ENCODE measurements at places on chromosomes 3 and 15.

GRCh38 chr3:20080956-20081554, 40.8 kb downstream of the KAT2B start:
- no peak for DNase-seq

GRCh38 chr3:174126990-174127758, 729.6 kb downstream of the NLGN1 start:
- DNase-seq = no peak

GRCh38 chr15:74982183-74982582, 13.2 kb upstream of the SCAMP5 start:
- no peak for DNase-seq

DNA sequence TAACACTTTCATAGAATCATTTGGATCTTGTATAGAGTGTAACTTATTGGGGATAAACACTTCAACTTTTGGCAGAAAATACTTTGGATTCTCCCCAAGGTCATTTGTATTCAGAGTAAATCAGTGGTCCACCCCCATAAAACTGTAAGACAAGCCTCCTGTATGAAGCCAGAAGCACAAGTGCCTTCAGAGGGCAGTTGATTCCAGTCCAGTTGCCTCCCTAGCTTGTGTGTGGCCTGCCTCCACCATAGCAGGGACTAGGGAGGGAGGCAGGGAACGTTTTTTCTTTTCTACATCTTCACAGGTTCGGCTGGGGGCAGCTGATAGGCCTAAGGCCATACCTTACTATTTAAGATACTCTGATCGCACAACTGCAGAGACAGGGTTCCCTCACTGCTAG, 11.6 kb downstream of the GORASP1 start:
- DNase-seq = no peak

GRCh38 chr15:71565631-71566160, 244.7 kb upstream of the NR2E3 start:
- DNase-seq = no peak

DNA sequence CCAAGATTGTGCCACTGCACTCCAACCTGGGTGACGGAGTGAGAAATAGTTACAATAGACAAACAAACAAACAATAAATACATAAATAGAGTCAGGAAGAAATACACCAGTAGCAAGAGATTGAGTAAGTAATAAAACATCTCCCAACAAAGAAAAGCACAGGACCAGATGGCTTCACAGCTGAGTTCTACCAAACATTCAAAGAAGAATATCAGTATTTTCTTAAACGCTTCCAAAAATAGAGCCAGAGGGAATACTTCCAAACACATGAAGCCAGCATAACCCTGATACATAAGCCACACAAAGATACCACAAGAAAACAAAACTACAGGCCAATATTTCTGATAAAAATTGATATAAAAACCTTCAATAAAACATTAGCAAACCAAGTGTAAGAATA, 30.7 kb upstream of the IGSF10 start:
- no peak for DNase-seq

GRCh38 chr3:125470671-125471070, 49.3 kb downstream of the SNX4 start:
- DNase-seq = no peak

DNA sequence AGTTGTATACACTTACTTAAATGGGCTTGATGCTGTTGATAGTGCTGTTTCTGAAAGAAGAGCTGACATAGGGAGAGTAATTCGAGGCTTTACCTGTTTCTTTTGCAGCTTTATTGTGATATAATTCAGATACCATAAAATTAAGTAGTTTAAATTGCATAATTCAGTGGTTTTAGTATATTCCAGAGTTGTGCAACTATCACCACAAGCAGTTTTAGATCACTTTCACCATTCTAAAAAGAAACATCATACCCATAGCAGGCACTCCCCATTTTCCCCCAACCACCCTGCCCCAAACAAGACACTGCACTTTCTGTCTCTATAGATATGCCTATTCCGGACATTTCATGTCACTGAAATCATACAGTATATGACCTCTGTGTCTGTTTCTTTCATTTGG, 98.5 kb downstream of the MTHFS start:
- no peak for DNase-seq

DNA sequence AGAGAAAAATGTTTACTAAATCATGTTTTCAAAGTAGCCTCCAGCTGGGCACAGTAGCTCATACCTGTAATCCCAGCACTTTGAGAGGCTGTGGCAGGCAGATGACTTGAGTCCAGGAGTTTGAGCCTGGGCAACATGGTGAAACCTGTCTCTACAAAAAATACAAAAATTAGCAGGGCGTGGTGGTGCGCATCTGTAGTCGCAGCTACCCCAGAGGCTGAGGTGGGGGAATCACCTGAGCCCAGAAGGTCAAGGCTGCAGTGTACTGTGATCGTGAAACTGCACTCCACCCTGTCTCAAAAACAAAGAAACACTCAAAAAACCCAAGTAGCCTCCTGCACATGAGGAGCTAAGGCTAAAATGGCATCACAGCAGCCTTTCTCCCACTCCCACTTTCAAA, 1.6 kb upstream of the PPIB start:
- no peak for DNase-seq

DNA sequence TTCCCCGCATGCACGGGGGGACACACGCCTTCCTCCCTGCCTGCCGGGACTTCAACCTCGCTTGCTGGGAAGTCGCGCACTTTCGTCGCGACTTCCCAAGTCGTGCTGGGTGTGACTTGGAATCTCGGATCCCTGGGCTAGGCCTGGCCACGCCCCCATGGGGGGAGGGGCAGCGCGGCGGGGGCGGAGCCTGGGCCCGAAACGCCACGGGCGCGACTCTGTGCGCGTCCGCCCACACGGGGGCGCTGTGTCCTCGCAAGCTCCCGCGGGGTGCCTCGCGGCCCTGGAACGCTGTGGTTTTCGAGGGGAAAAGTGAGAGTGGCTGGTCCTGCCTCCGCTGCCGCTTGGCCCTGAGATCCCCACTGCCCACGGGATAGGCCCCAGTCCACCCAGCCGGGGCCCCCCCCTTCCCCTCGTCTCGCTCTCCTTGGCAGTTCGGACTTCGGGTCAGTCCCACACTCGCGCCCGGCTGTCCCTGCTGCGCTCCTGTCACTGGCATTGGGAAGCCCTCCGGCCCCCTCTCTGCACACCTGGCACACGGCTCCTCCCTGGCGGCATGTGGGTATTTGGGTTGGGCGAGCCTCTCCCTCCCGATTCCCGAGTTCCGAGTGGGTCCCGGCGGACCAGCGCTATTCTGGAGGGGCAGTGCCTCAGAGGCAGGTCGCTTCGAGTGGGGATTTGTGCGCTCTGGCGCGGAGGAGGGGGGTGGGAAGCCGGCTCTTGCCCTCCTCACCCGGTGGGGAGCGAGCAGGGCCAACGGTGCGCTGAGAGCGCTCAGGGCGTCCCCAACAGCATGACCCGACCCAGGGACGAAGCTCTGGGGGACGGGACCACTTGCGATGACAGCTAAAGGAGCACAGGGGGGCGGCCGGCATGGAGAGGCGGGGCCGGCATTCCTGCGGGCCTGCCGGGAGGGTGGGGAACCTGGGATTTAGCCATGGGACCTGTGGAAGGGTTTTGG, 23.6 kb downstream of the SEC61A1 start:
- DNase-seq = peak; percentile 80

- peak; percentile 22 for DNase-seq
These were observed 118.6 kb upstream of the PRR20G start for GRCh38 chr3:127406309-127407025.

- DNase-seq = no peak
These were observed 10.9 kb upstream of the PLCL2 start for GRCh38 chr3:16873872-16874271.

DNA sequence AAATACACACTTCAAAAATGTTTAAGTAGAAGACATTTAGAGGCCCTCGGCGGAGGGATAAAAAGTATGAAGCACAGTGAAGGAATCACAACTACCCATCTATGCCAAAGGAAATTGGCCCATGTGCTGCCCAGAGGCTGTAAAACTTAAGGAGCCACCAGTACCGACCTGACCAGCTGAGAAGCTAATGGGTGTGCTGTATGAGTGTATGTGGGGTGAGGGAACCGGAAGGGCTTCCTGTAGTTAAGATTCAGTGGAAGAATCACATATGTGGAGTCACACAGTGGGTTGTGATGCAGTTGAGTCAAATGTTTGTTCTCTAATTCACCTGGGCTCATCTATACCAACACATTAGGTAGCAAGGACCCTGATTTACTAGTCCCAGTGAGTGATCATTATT, 516.0 kb upstream of the IL12A start:
- no peak for DNase-seq

DNA sequence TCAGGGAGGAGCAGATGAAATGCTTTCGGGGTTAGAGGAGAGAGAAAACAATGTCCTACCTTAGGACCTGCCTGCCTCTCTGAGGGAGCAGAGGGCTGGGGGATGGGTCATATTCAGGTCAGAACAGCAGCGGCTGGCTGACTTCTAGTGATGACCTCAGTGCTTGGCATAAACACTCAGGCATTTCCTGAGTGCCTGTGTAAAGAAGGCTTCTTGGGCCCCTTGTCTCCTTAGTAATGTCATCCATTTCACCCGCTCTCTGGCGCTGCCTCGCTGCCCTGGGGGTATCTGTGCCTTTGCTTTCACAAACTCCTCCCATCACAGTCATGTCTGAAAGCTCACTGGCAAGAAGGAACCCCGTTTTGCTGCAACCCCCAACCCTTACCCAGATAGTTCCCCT, 82.9 kb upstream of the GSK3B start:
- DNase-seq = no peak

DNA sequence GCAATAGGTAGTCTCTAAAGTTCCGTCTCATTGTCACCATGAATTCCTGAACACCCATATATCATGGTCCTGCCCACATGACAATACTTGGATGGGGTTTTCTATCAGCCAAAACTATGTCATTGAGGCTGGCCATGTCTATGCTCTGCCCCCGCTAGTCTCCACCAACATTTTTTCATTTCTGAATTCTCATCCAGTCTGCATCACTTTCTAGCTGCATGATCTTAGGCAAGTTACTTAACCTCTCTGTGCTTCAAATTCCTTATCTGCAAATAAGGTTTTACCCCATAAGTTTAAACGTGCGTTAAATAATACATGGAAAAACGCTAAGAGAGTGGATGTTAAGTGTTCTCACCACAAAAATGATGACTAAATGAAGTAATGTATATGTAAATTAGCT, 14.1 kb downstream of the HERC1 start:
- no peak for DNase-seq

GRCh38 chr15:68038246-68038645, 15.9 kb upstream of the PIAS1 start:
- DNase-seq = no peak

DNA sequence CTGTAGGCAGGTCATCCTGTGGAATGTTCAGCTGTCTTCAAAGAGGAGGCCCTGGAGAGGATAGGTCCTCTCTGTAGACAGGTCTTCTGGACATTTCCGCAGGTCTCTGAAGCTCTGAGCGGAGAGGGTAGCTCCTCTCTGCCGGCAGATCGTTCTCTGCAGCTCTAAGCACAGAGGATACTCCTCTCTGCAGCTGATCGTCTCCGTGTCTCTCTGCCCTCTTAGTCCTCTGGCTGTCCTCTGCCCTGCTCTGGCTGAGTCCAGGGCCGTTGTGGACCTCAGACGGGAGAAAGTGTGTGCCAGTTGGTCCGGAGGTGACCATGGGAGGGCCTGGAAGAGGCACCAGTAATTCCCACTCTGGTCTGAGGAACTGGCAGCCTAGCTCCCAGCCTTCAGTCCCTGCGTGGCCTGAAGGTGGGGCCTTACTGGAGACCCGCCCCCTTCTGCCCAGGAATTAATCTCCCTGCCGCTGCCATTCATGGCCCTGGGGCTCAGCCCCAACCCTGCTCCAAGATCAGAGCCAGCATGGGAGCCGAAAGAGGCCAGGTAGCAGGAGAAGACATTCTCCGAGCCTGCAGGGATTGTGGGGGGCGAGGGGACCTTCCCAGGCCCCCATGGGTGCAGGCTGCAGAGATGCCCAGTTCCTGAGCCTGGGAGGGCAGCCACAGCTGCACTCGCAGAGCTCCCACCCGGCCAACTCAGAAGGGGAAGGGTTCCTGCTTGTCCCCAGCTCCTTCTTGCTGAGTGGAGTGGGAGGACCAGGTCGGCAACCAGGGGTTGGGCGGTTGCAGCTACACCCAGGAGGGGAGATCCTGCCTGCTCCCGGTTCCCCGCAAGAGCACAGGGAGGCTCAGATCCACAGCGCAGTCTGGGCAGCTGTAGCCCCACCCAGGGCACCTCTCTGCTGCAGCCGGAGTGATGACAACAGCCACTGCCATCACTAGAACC, 488.7 kb downstream of the RSL24D1 start:
- DNase-seq = no peak

DNA sequence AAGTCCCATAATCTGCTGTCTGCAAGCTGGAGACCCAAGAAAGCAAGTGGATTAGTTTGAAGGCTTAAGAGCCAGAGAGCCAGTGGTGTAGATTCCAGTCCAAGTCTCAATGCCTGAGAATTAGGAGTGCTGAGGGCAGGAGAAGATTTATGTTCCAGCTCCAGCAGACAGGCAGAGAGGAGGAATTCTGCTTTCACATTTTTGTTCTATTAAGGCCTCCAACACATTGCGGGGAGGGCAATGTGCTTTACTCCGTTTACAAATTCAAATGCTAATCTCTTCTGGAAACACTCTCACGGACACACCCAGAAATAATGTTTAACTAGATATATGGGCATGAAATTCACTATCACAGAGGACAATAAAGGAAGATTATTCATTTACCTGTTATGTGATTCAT, 54.0 kb downstream of the DPH6 start:
- no peak for DNase-seq

DNA sequence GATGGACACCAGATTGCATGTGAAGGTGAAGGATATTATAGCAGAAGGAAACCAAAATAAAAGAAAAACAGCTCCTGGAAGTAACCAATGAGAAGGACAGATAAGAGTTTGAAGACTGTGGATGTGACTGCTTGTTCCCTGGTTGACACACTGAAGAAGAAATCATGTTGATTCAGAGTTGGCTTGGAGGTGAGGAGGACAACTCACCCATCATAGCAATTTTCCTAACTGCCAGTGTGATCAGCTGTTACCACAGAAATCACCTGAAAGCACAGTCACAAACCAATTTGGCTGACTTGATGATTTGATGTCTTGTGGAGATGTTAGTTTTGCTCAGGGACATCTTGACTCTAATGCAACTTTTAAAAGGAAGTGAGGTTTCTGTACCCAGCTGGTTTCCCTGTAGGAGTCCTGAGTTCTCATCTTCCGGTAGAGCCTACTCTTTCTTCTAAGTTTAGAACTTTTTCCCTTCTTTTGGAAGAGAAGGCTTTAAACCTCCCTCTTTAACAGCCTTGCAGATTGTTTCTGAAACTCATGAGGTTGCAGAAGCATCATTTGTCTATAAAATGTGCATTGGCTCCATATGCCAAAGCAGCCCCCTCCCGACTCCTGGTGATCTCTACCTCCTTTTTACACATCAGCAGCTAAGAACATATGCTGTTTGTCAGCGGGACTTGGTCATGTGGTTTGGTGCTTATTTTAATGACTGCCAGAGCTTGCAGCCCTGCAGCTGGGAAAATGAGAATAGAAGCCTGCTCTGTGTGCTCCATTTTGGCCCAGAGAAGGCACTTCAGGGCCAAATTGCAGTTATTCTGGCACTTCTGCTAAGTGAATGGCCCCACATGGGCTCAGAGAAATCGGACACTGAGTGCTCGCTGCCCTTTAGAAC, 10.3 kb downstream of the ATG7 start:
- DNase-seq = no peak
